ENCODE measurements at places on chromosomes 6 and 20. TPM values are rescaled to one million over a fixed set of nuclear protein-coding genes. Genes with fewer than 3 reads are reported as not detected.

PPARD gene
- 24.4 TPM for total RNA-seq

NKX2-2 gene
- total RNA-seq, result not detected

SNPH gene
- 3.1 TPM for total RNA-seq

PLG gene
- total RNA-seq, result 2.4 TPM

BMP5 gene
- 0.76 TPM for total RNA-seq

EPPIN gene
- not detected for total RNA-seq

NHLRC1 gene
- total RNA-seq, result 2.0 TPM

Data from kidney (tissue), 22 donors.